NK-92 treated with Interleukin-12 subunit alpha and Interleukin-12 subunit beta, amount 100 ng/mL, for 24 hours (cell line): ENCODE measurements at places on chromosomes 3 and 15.

- no peak for DNase-seq
These were observed 8.8 kb downstream of the EMC4 start for GRCh38 chr15:34233614-34234013.

GRCh38 chr3:55923626-55924025 lies 436.5 kb upstream of the WNT5A start:
- DNase-seq, result no peak

- no peak for DNase-seq
These were observed 819 bp downstream of the KLHL40 start for GRCh38 chr3:42685891-42686820.

DNA sequence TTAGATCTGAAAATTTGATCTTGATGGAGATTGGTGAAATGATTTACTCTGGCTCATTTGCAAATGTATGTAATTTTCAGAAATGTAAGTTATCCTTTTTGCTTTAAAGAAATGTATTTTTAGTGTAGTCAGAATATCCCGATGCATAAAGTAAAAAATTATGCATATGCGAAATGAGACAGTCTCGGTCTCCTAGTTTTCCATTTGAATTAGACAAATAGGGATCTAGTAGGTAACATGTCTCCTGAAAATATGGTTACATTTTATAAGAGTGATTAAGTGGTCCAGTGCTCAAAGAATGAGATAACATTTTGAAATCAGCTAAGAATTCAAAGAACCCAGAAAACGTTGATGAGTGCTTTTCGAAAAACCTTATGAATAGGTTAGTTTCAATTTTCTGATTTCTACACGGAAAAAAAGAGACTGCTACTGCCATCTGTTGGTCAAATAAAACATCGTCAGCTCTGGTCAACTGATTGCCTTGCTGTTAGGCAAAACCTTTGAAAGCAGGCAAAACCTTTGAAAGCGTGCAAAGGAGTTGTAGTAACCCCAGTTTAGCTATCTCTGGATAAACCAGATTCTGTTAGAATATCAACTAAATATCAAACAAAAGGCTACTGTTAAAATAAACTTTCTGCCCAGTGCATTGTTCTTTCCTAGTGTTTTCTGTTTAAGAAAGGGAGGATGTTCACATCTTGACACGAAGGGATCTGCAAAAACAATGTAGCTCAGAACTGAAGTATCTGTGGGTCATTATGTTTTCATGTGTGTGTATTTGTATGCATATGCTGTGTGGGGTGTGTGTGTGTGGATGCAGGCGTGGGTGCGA lies 59.3 kb upstream of the CHMP2B start:
- no peak for DNase-seq

- no peak for DNase-seq
These were observed 19.9 kb downstream of the FYCO1 start for GRCh38 chr3:45975686-45976085.

- no peak for DNase-seq
These were observed 515.3 kb downstream of the SOX2 start for GRCh38 chr3:182226995-182227394.

DNA sequence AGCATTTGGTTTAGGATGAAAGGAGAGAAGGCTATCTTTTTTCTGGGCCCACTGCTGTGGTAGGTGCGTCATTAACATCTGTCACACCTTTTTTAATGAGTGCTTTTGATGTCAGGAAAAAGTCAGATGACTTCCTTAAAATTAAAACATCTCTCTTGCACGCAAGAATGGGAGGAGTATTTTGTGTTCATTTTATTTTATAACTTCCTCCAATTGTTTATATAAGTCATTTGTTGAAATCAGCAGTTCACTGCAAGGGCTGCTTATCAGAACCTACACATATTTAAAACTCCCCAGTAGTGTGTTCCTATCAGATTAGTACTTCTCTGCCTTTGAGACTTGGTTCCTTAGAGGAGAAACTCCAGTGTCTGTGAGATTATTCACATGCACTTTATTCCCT lies 143.8 kb downstream of the NEO1 start:
- no peak for DNase-seq

GRCh38 chr3:41579861-41580260 lies 380.6 kb downstream of the CTNNB1 start:
- no peak for DNase-seq

DNA sequence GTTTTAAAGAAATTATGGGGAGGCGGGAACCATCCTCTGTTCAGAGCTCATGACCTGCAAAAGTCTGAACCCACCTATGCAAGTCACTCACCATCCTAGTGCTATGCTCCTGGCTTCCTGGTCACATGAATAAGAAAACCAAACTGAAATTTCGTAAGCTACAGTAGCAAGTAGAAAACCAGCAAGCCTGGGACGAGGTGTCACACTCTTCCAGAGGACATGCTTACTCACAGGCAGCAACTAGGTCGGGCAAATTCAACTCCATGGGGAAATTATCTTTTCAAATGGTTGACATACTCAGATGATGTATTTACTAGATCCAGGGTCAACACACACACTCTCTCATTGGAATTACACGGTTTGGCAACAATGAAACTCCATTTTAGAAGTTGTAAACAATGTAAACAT lies 31.3 kb downstream of the LDHAL6B start:
- DNase-seq, result peak; percentile 41

DNA sequence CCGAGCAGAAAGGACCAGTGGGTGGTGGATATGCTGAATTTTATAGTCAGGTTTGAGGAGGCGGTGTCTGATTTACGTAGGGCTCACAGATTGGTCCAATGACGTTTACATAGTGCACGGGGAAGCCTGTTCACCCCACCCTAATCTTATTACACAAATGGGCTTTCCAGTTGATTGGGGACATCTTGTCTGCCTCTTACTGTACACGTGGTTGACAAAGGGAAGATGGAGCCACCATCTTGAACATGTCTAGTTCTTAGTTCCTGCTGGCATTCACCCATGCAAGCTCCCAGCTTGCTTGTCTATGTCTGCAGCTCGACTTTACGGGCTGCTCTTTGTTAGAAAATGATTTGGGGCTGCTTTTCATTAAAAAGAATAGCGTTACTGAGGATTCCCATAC lies 332.0 kb upstream of the SLCO3A1 start:
- DNase-seq, result no peak

- DNase-seq, result no peak
These were observed 311.6 kb upstream of the TPRG1 start for GRCh38 chr3:188860147-188860546.

GRCh38 chr15:65101411-65101890 lies 13.5 kb downstream of the UBAP1L start:
- DNase-seq, result peak; percentile 5

DNA sequence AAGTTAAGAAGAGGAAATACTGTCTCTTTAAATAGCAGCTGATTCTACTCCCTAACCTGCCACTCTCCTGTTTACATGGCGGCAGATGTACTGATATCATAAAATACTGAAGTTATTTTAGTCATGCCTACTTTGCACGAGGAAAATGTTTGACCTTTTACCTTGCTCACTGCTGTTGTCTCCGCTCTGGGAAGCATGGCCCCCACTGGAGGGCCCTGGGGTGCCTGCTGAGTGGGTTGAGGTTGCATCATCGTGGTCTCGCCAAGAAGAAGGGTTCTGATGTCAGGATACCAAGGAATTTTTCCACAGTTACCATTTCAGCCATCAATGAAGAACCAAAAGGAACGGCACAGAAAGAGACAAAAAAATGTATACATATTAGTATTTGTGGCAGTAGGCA lies 16.7 kb downstream of the MEIS2 start:
- no peak for DNase-seq

- DNase-seq, result no peak
These were observed 277.3 kb downstream of the UACA start for GRCh38 chr15:70486012-70486411.

- DNase-seq, result no peak
These were observed 16.3 kb downstream of the HHLA2 start for GRCh38 chr3:108312656-108313055.

DNA sequence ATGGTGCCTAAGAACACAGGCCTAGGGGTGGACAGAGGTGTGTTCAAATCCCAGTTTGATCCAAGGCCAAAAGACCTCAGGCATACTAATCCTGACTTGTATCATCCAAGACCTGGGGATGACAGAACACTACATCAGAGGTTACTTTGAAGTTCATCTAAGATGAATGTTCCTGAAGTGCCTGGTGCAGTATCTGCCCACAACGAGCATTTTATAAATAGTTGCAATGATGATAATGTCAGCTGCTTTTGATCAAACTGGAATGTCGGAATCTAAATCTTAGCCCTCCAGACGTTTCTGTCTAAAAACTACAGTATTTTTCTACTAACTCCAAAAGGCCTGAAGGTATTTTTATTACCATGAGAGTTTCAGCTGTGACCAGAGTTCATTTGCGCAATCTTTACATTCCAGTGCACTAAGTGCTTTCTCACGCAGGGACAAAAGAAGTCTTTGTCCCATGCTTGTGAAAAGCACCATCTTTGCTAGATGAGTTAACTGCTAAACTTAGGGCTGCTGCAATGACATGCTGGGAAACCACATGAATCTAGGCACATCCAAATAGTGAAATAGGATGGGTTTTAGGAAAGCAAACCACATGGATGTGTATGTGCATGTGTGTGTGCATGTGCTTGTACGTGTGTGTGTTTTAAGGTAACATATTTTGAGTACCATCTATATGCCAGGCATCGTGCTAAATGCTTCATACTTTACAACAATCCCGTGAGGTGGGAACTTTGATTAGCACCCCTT lies 18.1 kb downstream of the ANXA2 start:
- DNase-seq, result no peak
